Trophoblast cell (in vitro differentiated cells and primary cell): ENCODE measurements at places on chromosomes 6 and 20.

GRCh38 chr6:67221226-67221625 is 1413.9 kb upstream of the ADGRB3 start:
- H3K36me3 ChIP-seq: no peaks in the 10 kb centered on the region
- DNase-seq: peak; percentile 8
- no peaks in the 10 kb centered on the region for H3K27me3 ChIP-seq
- no peak overlapping the region for H3K4me3 ChIP-seq
- no peaks in the 10 kb centered on the region for H3K4me1 ChIP-seq

- H3K36me3 ChIP-seq: no peaks in the 10 kb centered on the region
- H3K27ac ChIP-seq: no peak overlapping the region
- H3K4me3 ChIP-seq: no peak overlapping the region
- DNase-seq: no peak
- H3K4me1 ChIP-seq: no peaks in the 10 kb centered on the region
These were observed 90.9 kb upstream of the GCM1 start for GRCh38 chr6:53239526-53239925.

- H3K27me3 ChIP-seq: no peaks in the 10 kb centered on the region
These were observed 30.2 kb downstream of the ARHGAP18 start for GRCh38 chr6:129679758-129680157.

DNA sequence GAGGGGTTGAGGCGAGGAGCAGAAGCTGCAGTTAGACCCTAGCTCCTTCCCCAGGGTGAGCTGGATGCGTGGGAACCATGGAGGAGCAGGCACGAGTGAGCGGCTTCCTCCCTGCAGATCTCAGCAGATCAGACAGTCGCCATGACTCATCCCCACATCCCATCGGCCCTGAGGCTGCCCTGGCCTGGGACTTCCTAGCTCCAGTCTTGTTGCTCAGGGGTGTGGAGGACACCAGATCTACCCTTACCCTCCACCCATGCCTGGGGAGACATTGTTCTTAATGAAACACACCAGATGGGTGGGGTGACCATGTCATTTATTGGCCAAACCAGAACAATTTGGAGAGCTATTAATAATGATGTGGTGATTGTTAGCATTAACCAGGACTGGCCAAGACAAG is 36.3 kb upstream of the TGM2 start:
- H3K27ac ChIP-seq: peak overlapping the region; percentile 24
- DNase-seq: peak; percentile 81
- H3K4me1 ChIP-seq: peaks cover 22% of the 10 kb centered on the region
- H3K4me3 ChIP-seq: no peak overlapping the region
- no peaks in the 10 kb centered on the region for H3K27me3 ChIP-seq

GRCh38 chr6:46967826-46968349 is 46.1 kb upstream of the ADGRF5 start:
- H3K4me3 ChIP-seq: no peak overlapping the region
- no peak for DNase-seq
- no peaks in the 10 kb centered on the region for H3K36me3 ChIP-seq
- H3K4me1 ChIP-seq: no peaks in the 10 kb centered on the region

DNA sequence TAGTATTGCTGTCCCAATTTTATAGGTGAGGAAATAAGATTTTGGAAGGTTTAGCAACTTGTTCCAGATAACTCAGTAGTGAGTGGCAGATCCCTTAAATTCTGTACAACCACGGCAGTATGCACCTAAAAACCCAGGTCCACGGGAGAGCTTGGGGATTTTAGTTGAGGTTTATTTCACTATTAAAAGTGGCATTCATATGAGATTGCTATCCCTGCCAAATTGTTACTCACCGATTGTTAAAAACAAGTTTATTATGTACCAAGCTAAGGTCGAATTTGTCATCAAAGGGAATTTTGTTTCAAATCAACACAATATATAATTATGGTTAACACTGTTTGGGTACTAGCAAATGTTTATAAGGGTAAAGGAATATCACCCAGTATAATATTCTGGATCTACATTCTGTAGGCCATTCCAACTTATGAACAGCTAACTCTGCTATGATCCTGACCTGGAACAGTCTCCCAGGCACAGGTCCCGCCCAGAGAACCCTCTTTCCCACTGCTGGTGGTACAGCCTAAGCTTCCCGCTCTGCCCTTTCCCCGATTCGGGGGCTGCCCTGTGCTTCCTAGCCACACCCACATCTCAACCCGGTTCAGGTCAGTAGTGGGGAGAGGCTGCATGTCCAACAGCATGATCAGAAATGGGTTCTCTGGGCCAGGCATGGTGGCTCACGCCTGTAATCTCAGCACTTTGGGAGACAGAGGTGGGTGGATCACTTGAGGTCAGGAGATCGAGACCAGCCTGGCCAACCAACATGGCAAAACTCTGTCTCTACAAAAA is 24.9 kb downstream of the GPLD1 start:
- H3K4me1 ChIP-seq: no peaks in the 10 kb centered on the region
- no peaks in the 10 kb centered on the region for H3K27me3 ChIP-seq
- no peak overlapping the region for H3K4me3 ChIP-seq
- H3K27ac ChIP-seq: no peak overlapping the region
- H3K36me3 ChIP-seq: no peaks in the 10 kb centered on the region
- DNase-seq: no peak

DNA sequence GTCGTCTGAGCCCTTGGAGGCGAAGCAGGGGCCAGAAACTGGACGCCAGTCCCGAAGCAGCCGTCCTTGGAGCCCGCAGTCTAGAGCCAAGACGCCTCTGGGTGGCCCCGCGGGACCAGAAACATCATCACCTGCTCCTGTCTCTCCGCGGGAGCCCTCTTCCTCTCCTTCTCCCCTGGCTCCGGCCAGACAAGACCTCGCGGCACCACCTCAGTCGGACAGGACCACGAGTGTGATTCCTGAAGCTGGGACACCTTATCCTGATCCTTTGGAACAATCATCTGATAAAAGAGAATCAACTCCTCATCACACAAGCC is 416 bp downstream of the RSPH4A start:
- DNase-seq: peak; percentile 1
- no peaks in the 10 kb centered on the region for H3K36me3 ChIP-seq
- no peaks in the 10 kb centered on the region for H3K4me1 ChIP-seq

GRCh38 chr6:4185419-4185818 is 50.0 kb upstream of the ECI2 start:
- DNase-seq: no peak
- no peaks in the 10 kb centered on the region for H3K36me3 ChIP-seq
- H3K27ac ChIP-seq: no peak overlapping the region
- no peak overlapping the region for H3K4me3 ChIP-seq
- H3K27me3 ChIP-seq: no peaks in the 10 kb centered on the region
- peaks cover 2% of the 10 kb centered on the region for H3K4me1 ChIP-seq

DNA sequence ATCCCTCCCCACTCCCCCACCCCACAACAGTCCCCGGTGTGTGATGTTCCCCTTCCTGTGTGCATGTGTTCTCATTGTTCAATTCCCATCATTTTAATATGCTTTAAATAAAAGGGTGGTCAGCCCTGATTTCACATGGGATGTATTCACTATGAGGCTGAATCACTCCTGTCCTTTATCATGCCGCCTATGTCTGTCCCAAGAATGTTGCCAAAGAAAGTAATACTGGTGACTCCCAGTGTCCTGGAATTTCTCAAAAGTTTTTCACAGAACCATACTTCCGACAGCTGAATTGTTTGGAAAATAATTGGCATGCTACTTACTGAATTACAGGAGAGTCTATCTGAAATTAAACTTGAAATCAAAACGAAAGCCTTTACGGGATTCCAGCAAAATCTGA is 217.7 kb downstream of the HAO1 start:
- H3K4me1 ChIP-seq: no peaks in the 10 kb centered on the region
- H3K4me3 ChIP-seq: no peak overlapping the region
- no peaks in the 10 kb centered on the region for H3K36me3 ChIP-seq
- H3K27ac ChIP-seq: no peak overlapping the region

- H3K36me3 ChIP-seq: no peaks in the 10 kb centered on the region
- no peaks in the 10 kb centered on the region for H3K4me1 ChIP-seq
- H3K27me3 ChIP-seq: no peaks in the 10 kb centered on the region
- DNase-seq: peak; percentile 41
- H3K4me3 ChIP-seq: no peak overlapping the region
- no peak overlapping the region for H3K27ac ChIP-seq
These were observed 107.3 kb downstream of the CEP57L1 start for GRCh38 chr6:109202409-109203264.

DNA sequence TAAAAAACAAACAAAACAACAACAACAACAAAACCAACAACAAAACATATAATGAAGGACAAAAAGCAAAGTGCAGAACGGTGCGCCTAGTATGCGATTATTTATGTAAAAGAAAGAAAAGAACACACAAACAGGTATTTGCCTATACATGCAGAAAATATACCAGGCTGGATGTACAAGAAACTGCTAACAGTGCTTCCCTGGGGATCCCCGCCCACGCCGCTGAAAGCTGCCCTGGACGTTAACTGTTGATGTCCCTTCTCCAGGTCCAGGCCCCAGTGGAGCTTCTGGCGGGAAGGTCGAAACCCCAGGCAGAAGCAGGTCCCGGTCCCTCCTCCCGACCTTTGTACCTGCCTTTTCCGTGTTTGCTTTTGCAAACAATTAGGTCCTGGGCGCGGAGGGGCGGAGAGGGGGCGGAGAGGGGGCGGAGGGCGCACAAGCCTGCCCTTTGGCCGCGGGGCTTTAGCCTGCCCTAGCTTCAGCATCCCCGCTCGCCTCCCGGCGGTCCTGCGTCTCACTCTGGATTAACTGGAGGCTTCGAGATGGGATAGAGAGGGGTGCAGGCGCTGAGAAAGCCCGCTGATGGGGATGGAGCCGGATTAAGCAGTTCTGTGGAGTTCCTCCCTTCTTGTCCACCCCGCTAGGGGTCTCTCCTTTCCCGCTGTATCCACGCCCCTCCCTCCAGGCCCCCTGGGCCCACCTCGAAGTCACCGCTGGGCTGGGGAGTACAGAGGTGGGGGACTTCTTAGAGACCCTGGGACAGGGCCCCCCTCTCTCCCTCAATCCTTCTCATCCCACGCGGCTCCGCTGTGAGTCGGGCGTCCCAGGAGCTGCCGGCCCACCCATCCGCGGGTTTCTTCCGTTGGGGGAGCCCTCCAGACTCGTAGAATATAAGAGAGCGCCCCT is 8.2 kb upstream of the AHCY start:
- no peaks in the 10 kb centered on the region for H3K36me3 ChIP-seq
- H3K4me3 ChIP-seq: no peak overlapping the region
- H3K4me1 ChIP-seq: peaks cover 16% of the 10 kb centered on the region
- peak; percentile 32 for DNase-seq
- H3K27me3 ChIP-seq: no peaks in the 10 kb centered on the region
- no peak overlapping the region for H3K27ac ChIP-seq

GRCh38 chr6:111957623-111958315 is 84.5 kb upstream of the FYN start:
- no peaks in the 10 kb centered on the region for H3K27me3 ChIP-seq
- peaks cover 7% of the 10 kb centered on the region for H3K4me1 ChIP-seq
- H3K4me3 ChIP-seq: no peak overlapping the region
- H3K36me3 ChIP-seq: no peaks in the 10 kb centered on the region
- H3K27ac ChIP-seq: no peak overlapping the region

DNA sequence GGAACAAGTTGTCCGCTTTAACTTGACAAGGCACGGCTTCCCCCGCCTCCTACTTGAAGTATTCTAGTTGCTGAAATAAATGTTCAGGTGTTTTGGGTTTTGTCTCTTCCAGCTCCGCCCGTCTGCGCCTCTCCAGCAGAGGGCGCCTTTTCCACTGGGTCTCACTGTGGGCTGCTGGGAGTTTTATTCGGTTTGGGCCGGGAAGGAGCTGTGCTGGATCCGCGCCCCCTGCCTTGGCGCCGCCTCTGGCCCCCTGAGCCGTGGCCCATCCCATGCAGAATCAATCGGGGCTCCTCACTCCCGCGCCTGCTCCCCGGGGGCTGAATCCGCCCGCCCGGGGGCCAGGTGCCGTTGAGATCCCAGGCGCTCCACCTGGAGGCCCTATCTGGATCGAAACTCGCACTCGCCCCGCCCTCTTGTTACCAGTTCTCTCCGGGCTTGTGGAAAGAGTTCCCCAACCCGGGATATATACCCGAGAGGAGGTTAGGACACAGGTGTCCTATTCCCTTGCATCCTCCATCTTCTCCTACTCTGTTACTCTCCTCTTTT is 51.0 kb upstream of the TCF21 start:
- H3K4me3 ChIP-seq: peak overlapping the region; percentile 74
- DNase-seq: peak; percentile 31
- no peak overlapping the region for H3K27ac ChIP-seq
- no peaks in the 10 kb centered on the region for H3K4me1 ChIP-seq
- H3K27me3 ChIP-seq: no peaks in the 10 kb centered on the region
- no peaks in the 10 kb centered on the region for H3K36me3 ChIP-seq

DNA sequence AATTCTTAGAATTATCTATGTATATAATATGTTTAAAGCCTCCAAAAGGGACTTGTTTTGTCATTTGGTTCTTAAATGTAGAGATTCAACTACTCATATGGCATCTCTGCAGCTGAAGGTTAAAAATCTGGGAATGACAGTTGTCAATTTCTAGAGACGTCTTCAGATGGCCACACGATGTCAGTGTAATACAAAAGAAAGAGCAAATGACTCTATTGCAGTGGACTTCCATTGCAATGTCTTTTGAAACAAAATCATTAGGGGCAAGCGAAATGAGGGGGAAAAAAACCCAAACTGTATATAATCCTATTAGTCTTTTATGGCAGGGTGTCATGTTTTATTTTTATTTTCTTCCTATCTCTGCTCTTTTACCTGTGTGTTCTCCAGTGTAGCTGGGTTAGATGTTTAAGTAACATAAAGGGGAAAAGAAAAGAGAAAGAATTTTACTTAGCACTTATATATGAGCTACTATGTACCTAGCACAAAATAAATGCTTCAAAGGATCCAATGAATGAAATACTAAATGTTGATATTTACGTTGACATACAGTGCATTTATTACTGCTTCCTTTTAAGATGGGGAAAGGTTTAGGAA is 26.2 kb downstream of the CCN2 start:
- H3K4me3 ChIP-seq: no peak overlapping the region
- no peaks in the 10 kb centered on the region for H3K36me3 ChIP-seq
- peak; percentile 70 for DNase-seq

DNA sequence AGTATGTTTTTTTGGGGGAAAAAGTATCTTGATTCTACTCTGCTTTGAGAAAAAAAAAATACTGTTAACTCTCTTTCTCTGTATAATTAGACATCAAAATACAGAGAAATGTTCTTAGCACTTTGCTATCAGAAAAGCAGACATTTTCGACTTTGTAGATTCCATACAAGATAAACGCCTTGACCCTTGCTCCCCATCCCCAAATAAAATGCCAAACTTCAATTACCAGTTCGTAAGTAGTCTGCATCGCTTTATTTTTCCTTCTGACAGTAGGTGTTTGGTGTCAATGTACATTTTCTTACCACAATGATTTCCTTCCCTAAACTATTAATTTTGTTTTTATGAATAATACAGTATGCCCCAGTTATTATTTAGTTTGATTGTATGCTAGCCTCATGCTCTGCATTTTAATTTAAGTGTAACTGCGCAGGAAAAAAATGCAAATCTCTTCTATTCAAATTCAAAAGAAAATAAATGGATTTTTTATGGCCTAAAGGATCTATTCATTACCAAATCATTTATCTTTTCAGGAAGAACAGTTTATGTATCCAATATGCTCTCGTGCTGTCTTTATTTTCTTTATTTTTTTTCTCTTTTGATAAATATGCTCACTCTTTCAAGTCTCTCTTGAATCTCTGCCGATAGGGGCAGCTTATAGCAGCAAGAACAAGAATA is 84.8 kb upstream of the ZNF217 start:
- H3K36me3 ChIP-seq: no peaks in the 10 kb centered on the region
- no peak overlapping the region for H3K27ac ChIP-seq
- DNase-seq: no peak
